Transverse colon (tissue), 4 donors: ENCODE measurements at places on chromosomes 13 and 19.

DNA sequence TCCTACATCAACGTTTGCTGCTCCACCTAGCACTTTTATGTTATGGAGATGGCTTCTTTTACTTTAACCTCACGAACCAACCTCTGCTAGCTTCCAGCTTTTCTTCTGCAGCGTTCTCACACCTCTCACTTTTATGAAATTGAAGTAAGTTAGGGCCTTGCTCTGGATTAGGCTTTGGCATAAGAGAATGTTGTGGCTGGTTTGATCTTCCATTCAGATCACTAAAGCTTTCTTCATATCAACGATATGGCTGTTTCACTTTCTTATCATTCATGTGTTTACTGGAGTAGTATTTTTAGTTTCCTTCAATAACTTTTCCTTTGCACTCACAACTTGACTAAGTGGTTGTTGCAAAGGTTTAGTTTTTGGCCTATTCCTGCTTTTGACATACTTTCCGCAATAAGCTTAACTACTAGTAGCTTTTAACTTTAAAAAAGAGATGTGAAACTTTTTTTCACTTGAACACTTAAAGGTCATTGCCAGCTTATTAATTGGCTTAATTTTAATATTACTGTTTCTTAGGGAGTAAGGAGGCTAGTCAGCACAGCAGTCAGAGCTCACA is 60.0 kb upstream of the SPRY2 start:
- DNase-seq: no peak

DNA sequence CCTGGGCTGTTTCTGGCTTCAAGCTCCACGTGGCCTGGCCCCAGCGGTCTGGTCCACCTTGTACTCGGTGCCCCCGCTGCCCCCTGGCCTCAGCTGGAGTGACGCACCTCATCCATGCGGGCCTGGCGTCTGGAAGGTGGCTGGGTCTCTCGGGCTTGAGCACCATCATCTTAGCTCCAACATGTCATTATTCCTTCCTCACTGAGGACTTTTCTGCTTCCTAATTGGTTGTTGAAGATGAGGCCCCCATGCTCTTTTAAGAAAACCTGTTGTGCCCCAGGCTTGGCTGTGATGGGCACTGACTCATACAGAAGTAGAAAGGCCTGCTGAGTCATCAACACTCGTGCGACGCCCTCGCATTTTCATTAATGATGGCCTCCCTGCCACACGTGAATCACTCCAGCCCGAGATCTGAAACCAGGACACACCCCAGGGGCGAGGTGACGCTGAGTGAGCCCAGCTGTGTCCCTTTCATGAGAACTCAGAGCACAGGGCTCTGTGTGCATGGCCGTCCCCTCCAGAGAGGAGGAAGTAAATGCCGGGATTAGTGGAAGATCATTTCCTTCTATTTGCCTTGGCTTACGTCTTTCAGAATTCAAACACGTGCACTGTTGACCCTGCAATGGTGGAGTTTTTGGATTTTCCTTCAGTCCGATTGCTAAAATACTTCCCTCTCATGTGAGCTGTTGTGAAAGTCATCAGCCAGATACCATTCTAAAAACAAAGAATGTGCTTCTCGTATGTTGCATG is 14.0 kb upstream of the GJA3 start:
- peak; percentile 85 for DNase-seq

- no peak for DNase-seq
Observed at GRCh38 chr19:38890686-38891085, 8.7 kb downstream of the SIRT2 start.

DNA sequence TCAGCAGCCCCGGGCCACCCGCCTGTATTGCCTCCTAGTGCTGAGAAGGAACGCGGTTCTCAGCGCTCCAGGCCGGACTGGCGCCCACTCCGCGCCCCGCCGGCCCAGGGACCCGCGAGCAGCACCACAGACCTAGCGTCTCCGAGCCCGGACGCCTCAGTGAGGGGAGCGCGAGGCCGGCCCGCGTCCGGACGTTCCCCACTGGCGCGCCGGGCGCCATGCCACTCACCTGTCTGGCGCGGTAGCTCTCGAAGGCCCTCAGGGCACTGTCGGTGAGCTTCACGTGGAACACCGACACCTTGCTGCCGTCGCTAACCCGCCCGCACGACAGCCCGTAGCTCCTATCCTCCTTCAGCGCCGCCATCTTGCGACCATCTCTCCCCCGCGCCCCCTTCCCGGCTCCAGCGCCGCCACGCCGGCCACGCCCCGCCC is at the start of gene ELL:
Gene ELL, minus strand, starts transcription at position 379 of the 432 bp plus-strand sequence. Its CDS starts 15 bp downstream, at position 364.
- no peak for DNase-seq

GRCh38 chr19:5108123-5108596 is 139.2 kb downstream of the KDM4B start:
- DNase-seq: no peak

DNA sequence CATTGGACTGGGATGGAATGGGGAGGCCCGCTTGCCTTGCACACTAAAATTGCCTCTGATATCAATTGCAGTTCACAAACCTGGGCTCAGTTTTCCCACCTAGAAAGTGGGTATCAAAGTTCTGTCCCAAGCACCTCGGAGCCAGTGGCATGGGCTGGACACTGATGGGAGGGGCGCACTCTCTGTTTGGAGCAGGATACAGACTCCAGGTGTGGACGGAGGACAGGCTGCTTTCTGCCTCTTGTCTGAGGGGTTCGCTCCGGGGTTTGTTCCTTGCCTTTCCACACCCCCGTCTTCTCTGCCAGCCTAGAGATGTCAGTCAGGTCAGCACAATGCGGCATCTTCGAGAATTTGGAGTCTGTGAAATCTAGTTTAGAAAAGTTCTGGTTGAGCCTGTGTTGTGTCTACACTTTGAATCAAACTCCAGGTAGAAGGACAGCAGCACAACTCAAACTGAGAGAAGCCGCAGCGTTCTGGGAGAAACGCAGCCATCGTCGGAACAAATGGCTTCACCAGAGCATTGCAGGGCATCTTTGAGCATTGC is 141.9 kb downstream of the TEX29 start:
- DNase-seq: no peak

- DNase-seq: no peak
Observed at GRCh38 chr13:79196366-79196765, 209.7 kb downstream of the RBM26 start.
